ELF-1 (cell line): ENCODE measurements at places on chromosomes 5 and 9.

- no peak for DNase-seq
Observed at GRCh38 chr9:128862401-128862851, 19.3 kb downstream of the KYAT1 start.

DNA sequence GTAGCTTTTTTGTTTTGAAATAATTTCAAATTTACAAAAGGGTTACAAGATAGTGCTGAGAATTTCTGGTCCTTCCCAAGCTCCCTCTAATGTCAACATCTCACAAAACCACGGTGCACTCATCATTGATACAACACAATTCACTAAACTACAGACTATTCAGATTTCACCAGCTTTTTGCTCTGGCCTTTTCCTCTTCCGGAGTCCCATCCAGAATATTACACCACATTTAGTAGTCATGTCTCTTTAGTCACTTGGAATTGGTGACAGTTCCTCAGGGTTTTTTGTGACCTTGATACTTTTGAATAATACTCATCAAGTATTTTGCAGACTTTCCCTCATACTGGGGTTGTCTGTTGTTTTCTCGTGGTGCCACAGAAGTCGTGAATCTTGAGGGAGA, 484.0 kb downstream of the GADD45G start:
- no peak for DNase-seq

DNA sequence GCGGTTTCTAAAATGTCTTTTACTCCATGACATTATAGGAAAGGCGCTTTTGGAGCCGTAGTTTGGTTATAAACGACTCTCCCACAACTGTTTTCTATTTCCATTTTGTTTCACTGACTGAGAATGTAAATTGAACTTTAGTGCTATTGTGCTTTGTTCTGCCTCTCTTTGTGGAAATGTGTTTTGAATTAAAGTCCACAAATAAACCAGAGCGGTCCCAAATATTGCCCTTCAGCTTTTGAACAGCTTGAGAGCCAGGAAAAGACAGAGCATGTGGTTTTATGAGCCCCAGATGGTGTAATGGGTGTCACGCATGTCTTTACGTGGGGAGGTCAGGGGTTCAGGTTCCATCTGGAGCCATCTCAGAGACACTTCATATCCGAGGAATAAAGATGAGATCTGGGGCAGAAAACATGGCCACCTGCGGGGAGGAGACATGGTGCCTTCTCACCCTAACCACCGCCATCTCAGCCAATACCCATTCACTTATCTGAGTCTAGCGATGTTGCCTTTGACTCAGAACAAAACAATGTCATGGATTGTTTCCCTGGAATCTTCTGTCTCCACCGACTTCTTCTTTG, 42.5 kb upstream of the ROR2 start:
- no peak for DNase-seq

DNA sequence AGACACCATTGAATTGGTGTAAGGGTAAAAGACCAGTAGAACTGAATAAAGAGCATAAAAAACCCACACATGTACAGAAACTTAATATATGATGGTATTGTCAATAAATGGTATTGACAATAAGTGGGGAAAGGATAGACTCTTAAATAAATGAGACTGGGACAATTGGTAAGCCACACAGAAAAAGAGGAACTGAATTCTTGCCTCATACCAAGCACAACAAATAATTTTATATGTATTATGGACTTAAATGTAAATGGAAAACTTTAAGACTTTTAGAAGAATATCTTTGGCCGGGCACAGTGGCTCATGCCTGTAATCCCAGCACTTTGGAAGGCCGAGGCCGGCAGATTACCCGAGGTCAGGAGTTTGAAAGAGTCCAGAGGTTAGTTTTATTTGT, 37.9 kb upstream of the PPP2CA start:
- DNase-seq, result no peak

- DNase-seq, result no peak
Observed at GRCh38 chr5:133246376-133247150, 194.8 kb downstream of the HSPA4 start.

- DNase-seq, result no peak
Observed at GRCh38 chr9:114178756-114179450, 23.6 kb downstream of the COL27A1 start.

GRCh38 chr9:134205672-134206310, 41.4 kb upstream of the RNU6ATAC start:
- no peak for DNase-seq

- no peak for DNase-seq
Observed at GRCh38 chr9:76680716-76681425, 83.4 kb upstream of the PCA3 start.
